ENCODE measurements at places on chromosomes 3 and 15. TPM values are rescaled to one million over a fixed set of nuclear protein-coding genes. Genes with fewer than 3 reads are reported as not detected.

GRCh38 chr3:182959474-182960350, 20.6 kb downstream of the DCUN1D1 start:
- H3K4me3 ChIP-seq: no peak overlapping the region
- H3K27me3 ChIP-seq: no peaks in the 10 kb centered on the region
- H3K4me1 ChIP-seq: peaks cover 14% of the 10 kb centered on the region
- H3K36me3 ChIP-seq: peaks cover 69% of the 10 kb centered on the region
- H3K27ac ChIP-seq: no peak overlapping the region

DNA sequence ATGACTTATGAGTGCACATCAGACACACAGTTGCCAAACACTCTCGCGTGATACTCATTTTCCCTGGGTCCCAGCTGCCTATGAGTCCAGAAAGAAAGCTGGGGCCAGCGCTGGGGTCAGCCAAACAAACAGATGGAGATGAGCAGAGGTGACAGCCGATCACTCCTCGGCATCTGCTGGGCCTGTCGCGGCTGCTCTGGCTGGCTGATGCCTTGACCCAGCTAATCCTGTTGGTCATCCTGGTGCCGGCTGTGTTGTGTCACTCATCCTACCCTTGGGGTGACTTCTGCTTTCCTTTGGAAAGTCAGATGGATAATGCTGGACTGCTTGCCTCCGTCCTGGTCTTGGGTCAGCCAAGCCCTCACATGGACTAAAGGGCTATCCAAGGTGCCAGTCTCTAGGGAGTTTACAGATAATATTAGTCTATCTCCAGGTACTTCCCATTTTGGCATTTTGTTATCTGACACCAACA, 105.3 kb upstream of the PDZRN3 start:
- H3K4me1 ChIP-seq: peaks cover 4% of the 10 kb centered on the region
- no peaks in the 10 kb centered on the region for H3K36me3 ChIP-seq
- H3K4me3 ChIP-seq: no peak overlapping the region
- no peaks in the 10 kb centered on the region for H3K27me3 ChIP-seq
- DNase-seq: no peak

DNA sequence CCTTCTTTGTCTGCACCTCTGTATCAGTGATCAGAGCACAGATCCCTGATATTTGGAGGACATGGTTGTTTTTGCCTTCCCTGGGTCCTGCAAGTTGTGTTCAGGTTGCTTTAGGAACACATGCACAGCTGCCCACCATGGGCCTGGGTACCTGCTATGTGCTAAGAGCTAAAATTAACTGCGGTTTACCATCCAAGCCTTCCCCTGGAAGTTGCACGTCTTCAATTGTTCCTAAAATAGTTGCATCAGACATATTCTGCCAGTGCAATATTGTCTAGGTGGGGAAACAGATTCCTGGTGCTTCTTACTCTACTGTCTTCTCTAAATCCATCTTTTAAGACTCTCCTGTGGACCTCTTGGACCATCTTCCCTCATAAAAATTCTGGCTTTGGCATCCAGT, 80.9 kb downstream of the PDE8A start:
- no peak overlapping the region for H3K27ac ChIP-seq
- H3K4me3 ChIP-seq: no peak overlapping the region
- H3K27me3 ChIP-seq: no peaks in the 10 kb centered on the region

- no peak for DNase-seq
- H3K36me3 ChIP-seq: no peaks in the 10 kb centered on the region
- no peaks in the 10 kb centered on the region for H3K4me1 ChIP-seq
- no peak overlapping the region for H3K4me3 ChIP-seq
- peaks cover 41% of the 10 kb centered on the region for H3K27me3 ChIP-seq
- no peak overlapping the region for H3K27ac ChIP-seq
Measured at GRCh38 chr3:193774272-193774915, 181.4 kb downstream of the OPA1 start.

GRCh38 chr3:64801856-64802255, 114.1 kb upstream of the ADAMTS9 start:
- DNase-seq: no peak
- H3K27me3 ChIP-seq: no peaks in the 10 kb centered on the region
- no peak overlapping the region for H3K4me3 ChIP-seq
- H3K4me1 ChIP-seq: no peaks in the 10 kb centered on the region

GRCh38 chr3:17035966-17036365, 151.2 kb downstream of the PLCL2 start:
- no peak for DNase-seq
- no peaks in the 10 kb centered on the region for H3K36me3 ChIP-seq
- peaks cover 19% of the 10 kb centered on the region for H3K4me1 ChIP-seq
- H3K27ac ChIP-seq: no peak overlapping the region
- H3K27me3 ChIP-seq: no peaks in the 10 kb centered on the region

- no peak overlapping the region for H3K27ac ChIP-seq
- H3K27me3 ChIP-seq: no peaks in the 10 kb centered on the region
- no peak for DNase-seq
- no peaks in the 10 kb centered on the region for H3K36me3 ChIP-seq
- no peaks in the 10 kb centered on the region for H3K4me1 ChIP-seq
Measured at GRCh38 chr3:168834558-168834957, 738.8 kb upstream of the GOLIM4 start.

- no peak for DNase-seq
- no peaks in the 10 kb centered on the region for H3K36me3 ChIP-seq
- no peaks in the 10 kb centered on the region for H3K4me1 ChIP-seq
Measured at GRCh38 chr3:153785901-153786300, 335.3 kb upstream of the ARHGEF26 start.

DNA sequence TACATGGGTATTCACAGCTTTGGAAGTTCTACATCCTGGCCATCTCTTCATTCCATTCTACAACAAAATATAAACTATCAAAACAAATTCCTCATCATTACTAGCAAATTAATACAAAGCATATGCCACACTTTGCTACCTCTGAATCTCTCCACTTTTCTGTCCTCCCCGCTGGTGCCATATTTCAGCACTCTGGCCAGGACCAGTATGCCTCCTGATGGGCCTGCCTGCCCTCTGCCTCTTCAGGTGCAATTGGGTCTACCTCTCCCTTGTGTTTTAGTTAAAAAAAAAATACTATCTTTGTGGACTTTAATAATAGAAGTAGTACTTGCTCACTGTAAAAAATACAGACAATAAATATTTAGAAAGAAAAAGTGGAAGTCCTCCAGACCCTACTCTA, 448.8 kb downstream of the WDR72 start:
- H3K4me3 ChIP-seq: no peak overlapping the region
- H3K27me3 ChIP-seq: peaks cover 3% of the 10 kb centered on the region
- H3K36me3 ChIP-seq: no peaks in the 10 kb centered on the region

GRCh38 chr15:25426896-25427610, 11.8 kb downstream of the UBE3A start:
- H3K36me3 ChIP-seq: no peaks in the 10 kb centered on the region
- no peak overlapping the region for H3K4me3 ChIP-seq
- H3K27me3 ChIP-seq: no peaks in the 10 kb centered on the region
- no peak for DNase-seq
- H3K27ac ChIP-seq: no peak overlapping the region

PRR20G gene
- not detected for total RNA-seq

CPN2 gene
- 2.6 TPM for total RNA-seq

DNAH1 gene
- total RNA-seq: 3.7 TPM

POPDC2 gene
- 928 TPM for total RNA-seq
